ENCODE measurements at places on chromosomes 7 and 10.

DNA sequence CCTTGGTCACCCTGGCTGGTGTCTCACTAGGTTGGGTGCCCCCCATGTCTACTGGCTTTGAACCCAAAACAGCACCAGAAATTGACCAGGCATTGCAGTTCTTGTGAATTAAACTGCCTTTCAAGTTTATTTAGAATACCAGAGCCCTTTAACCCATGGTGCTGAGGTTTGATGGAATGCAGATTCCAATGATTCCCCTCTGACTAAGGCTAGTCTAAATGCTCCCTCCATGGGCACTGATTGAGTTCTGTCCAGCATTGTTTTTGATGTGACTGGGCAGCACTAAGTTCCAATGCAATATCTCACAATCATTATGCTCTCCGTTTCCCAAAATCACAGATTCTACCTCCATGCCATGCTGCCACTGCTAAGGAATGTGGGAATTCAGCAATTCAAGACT lies 1047.4 kb upstream of the LRRN3 start:
- DNase-seq = no peak

- no peak for DNase-seq
Measured at GRCh38 chr10:2817940-2818636, 249.3 kb upstream of the PFKP start.

DNA sequence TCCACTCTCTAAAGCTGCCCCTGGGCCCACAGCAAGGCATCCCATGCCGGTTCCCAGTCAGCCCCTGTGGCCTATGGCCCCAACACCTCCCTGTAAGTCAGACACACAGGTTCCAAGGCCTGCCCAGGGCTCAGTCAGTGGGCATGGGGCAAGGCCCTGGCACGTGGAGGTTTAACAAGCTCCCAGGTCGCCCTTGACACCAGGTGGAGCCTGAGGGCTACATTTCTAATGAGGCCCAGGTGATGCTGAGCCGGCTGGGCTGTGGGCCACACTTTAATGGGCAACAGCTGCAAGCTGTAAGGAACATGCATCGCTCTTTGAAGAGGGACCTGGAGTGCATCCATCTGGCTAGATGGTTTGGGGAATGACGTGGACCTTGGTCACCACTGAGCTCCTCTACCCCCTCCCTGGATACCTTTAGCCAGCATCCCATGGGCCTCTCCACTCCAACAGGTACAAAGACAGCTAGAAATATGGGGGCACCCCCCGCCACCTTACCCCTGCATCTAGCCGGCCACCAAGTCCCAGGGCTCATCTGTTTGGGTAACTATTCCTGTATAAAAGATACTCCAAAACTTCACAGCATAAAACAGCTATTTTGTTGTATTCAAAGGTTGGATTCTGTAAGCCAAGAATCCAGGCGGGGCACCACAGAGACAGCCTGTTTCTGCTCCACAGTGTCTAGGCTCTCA lies 122.5 kb downstream of the OAT start:
- peak; percentile 22 for DNase-seq

DNA sequence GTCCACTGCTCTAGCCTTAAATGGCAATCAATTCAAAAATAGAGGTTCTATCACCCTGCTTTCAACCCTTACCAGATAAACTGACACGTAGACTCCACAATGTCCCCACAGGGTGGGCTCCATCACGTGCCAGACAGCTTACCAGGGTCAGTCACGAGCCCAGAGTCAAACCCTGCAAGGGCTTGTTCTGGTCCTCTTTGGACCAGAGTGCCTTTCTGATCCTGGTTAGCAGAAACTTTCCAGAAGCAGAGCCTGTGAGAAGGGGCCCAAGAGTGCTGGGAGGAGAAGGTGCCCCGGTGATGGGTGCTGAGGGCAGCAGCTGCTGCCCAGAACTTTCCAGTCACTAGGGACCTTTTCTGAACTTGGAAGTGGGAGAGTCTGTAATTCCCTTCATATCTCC lies 354 bp upstream of the GIMAP5 start:
- no peak for DNase-seq

Data from ELF-1 (cell line).